ENCODE measurements at places on chromosomes 4 and X. TPM values are rescaled to one million over a fixed set of nuclear protein-coding genes. Genes with fewer than 3 reads are reported as not detected.

GRCh38 chr4:160364217-160364616 is 1261.3 kb downstream of the RAPGEF2 start:
- DNase-seq, result no peak

DNA sequence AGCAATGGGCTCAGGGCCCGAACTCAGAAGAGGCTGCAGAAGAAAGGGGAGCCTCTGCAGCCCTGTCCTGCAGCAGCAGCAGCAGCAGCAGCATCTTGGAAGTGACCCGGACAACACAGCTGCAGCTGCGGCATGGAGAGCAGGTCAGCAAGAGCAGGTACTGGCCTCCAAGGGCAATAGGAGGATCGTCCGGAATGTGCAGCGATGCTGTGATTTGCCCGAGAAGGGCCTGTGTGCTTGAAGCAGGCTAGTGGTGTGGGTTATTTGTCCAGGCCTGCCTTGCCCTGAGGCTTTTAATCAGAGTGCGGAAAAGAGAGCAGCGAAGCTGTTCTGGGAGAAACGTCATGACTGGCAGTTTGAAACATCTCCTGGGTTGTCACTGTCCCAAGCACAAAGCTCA is 126.0 kb downstream of the F11 start:
- DNase-seq, result no peak

Gene RAI2
- 3.1 TPM for total RNA-seq

Gene IGSF1
- 0.78 TPM for total RNA-seq

Gene SPANXC
- not detected for total RNA-seq

Gene HMGN5
- total RNA-seq, result 0.31 TPM

DNA sequence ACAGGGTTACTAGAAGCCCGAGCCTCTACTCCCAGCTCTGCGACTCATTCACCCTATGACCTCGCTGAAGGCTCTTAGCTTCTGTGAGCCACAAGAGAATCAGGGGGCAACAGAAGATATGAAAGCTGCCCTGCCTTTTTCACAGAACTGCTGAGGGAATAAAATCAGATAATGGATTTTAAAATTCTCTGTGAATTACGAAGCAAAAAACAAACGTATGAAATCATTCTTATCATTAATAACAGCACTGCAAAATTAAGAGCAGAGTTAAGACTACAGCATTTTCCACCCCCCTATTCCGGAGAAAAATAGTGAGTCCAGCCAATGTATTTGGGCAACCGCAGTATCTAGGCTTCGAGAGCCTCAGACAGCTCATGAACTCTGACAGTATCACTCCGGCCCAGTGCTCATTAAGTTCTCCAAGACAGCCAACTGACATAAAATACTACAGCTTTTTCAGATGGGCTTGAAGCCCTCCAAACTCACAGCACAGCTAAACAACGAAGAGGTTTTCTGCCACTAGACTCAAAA is 33.4 kb downstream of the AFAP1 start:
- DNase-seq, result no peak

Gene SLC49A3
- 0.62 TPM for total RNA-seq

DNA sequence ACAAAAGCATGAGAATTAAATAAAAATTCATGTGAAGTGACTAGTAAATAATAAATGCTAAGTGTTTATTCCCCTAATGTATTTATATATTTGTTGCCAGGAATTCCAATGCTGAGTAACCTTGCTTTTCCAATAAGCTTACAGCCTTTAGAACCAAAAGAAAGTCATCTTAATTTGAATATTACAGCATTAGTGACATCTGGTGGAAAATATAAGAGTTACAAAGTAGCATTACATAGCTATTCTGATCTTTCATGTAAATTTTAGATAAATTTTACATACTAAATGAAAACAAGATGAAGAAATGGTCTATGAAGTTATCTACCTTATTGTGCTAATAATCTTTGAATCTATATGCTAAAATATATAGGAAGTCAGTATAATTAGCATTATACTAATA is 10.4 kb downstream of the MAD2L1 start:
- no peak for DNase-seq

GRCh38 chrX:119870626-119871131 is 854 bp downstream of the RNF113A start:
- DNase-seq, result no peak

- no peak for DNase-seq
Measured at GRCh38 chr4:128517739-128518510, 230.3 kb upstream of the PGRMC2 start.

DNA sequence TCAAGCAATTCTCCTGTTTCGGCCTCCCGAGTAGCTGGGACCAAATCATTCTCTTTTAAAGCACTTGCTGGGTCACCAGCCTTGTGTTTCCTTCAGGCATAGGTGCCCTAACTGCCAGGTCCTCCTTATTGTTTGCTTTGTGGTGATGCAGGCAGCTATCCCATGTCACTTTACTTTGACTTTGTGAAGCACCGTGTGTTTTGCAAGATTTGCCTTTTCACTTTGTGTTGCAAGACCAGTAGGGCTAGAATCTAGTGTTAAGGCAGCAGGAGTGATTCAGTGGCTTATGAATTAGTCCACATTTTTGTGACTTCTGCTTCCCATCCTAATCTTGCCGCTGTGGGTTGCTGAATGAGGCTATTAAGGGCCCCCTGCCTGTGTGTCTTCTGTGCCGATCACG is 20.2 kb downstream of the SYAP1 start:
- DNase-seq, result no peak

Gene SH2D1A
- total RNA-seq, result not detected

Gene RFC1
- total RNA-seq, result 46.9 TPM

GRCh38 chr4:91288702-91289311 is 1015.0 kb upstream of the GRID2 start:
- DNase-seq, result no peak

- no peak for DNase-seq
Measured at GRCh38 chrX:29453333-29453732, 762.0 kb upstream of the MAGEB2 start.

Gene ENOX2
- total RNA-seq, result 5.1 TPM

- no peak for DNase-seq
Measured at GRCh38 chr4:53616219-53616618, 24.9 kb upstream of the LNX1 start.

Gene DRP2
- 4.2 TPM for total RNA-seq
